CMK (cell line): ENCODE measurements at places on chromosomes 3 and 15.

DNA sequence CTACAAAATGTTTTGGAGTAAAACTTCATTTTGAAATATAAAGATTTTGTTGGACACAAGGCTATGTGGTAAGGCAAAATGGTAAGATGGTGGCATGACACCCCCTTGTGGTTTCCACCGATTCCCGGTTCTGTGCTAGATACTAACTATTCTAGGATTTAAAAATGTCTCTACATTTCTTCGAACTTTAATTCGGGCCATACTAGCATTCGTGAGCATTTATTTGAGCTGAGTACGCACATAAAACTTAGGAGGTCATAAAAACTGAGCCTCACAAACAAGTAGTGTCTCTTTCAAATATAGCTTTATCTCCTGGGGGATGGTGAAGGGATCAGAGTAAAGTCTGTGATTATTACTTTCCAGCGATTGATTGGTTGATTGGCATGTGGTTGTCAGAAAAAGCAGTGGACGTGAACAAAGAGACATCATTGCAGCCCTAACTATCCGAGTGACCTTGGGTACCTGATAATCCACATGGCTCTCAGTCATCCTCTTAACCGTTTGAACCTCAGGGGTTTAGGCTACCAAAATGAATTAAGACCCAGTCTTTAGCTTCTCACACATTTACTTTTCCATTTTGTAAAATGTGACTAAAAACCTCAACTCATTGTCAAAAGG is 1.1 kb upstream of the ZNF639 start:
- no peak for DNase-seq

DNA sequence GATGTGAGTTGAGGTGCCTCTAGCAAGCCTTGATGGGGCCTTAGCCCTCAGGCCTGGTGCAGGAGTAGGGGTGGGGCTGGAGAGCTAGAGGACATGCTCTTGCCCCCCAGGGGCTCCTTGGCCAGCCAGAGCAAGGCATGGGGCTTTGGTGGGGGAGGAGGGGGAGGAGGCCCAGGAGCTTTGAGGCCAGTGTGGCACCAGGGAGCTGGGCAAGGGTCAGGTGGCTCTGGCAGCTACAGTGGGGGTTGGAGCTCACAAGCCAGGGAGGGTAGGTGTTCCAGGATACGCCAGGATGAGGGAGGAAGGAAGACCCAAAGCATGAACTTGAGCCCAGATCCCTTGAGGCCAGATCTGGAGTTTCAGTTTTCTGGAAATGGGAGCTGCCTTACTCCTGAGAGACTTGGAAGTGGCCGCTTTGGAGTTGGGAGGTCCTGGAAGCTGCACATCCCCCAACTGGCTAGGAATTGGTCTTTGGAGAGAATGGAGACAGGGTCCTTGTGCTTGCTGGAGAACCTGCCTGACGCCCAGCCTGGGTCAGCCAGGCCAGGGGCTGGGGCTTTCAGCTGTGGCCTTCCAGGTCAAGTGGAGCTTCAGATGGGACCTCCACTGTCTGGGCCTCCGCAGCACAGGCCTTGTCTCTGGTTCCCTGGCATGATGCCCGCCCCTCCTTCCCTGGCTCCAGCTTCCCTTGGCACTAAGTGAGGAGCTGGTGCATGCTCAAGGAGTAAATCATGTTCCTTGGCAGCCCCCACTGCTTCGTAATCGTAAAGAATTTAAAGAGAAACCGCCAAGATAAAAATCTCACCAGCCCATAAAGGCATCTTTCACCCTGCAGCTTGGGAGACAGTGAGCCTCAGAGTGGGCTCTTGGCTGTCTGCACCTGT is 8.7 kb downstream of the SEMA3F start:
- DNase-seq: no peak

GRCh38 chr3:152382312-152383135 is 113.8 kb downstream of the MBNL1 start:
- no peak for DNase-seq

DNA sequence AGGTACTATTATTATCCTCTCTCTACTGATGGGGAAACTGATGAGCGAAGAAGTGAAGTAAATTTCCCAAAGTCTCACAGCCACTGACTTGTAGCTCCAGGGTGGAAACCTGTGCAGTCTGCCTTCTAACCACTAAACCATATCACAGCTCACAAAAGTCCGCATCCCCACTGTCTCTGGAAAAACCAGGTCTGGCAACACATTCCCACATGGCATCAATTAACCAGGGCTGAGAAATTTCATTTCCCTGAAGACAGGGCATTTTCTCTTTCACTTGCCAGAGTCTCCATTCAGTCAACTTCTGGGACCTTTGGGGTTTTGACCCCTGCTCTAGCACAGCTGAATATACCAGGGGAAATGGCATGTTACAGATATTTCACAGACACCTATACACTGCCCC is 26.5 kb downstream of the FBXO40 start:
- no peak for DNase-seq

DNA sequence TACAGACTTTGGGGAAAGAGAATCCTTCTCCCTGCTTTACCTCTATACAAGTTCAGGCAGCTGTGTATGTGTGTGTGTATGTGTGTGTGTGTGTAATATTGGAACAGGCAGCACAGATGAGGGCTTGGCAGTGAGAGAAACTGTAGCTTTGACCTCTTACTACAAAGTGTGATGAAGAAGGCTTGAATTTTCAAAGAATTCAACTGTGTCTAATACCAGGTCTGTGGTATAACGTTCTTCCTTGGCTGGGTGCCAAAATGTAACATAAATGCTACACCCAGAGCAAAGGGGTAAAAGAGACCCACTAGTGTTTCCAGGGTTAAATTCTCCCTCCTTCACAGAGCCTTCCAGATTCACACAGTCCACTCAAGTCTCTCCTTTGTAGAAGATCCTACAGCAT is 51.1 kb downstream of the CHST2 start:
- no peak for DNase-seq

DNA sequence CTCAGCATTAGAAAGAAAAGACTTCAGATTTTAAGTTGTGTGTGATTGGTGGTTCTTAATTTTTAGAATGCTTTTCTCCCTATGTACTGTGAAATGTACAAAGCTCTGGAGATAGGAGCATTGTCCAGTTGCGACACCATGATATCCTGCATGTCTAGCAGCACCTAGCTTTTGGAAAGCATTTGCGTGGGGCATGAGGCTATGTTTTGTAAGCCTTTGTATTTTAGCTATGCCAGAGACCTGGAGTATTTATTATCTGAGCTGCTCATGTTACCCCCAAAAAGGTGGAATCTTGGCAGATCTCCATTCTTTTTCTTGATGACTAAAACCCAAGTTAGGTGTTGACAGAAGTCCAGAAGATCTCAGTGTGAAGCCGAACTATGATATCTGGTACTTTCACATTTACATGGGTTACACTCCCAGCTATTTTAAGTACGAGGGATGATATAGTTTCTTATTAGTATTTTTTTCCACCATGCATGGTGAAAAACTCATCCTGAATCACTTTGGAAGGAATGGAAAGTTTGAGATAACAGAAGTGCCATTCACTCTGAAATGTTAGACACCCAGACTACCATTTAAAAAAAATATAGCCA is 126.7 kb upstream of the SAMMSON start:
- DNase-seq: no peak

GRCh38 chr3:12727481-12727880 is 31.6 kb downstream of the TMEM40 start:
- no peak for DNase-seq

- no peak for DNase-seq
Observed at GRCh38 chr3:66303491-66303901, 82.7 kb downstream of the SLC25A26 start.

DNA sequence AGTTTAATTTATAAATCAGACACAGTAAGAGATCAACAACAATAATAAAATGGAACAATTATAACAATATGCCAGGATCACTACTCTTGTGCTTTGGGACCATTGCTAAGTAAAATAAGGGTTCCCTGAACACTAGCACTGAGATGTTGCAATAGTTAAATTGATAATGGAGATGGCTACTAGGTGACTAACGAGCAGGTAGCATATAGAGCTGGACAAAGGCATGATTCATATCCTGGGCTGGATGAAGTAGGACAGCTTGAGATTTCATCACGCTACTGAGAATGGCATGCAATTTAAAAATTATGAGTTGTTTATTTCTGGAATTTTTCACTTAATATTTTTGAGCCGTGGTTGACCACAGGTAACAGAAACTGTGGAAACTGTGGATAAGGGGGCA is 20.7 kb upstream of the MYZAP start:
- DNase-seq: no peak

- DNase-seq: no peak
Observed at GRCh38 chr3:177195242-177195991, 1.9 kb downstream of the TBL1XR1 start.

GRCh38 chr3:150223558-150223957 is 184.5 kb upstream of the TSC22D2 start:
- DNase-seq: no peak

DNA sequence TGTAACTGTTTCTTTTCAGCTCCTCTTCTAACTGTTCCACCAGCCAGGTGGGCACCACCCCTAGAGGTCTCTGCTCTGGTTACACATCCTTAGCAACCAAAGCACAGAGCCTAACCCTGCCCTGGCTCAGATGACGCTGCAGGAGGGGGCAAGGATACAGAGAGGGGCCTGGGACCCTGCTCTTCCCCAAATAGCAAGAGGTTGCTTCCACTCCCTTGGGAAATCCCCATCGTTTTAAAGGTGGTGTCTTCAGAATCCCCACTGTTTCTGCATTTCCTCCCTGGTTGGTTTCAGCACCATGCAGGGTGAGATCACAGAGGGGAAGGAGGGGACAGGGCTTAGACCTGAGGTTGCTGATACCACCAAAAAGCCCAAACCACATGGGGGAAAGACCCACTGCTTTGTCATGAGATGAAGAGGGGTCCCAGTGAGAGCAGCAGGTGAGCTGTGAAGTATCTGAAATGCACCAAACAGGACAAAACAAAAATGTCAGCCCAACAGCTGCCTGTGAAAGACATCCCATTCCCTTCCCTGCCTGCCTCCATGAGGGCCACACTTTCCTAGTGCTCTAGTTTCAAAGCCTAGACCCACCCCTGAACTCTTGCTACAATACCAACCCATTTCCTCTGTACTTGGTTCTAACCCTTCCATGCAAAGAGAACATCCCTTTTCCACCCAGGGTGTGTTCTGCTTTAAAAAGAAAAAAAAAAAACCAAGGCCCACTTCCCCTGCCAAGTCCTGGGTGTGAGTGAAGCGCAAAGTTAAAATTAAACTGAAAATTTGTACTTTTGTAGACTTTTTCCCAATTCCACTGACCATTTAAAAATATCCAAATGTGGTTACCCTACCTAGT is 29.0 kb downstream of the ANP32A start:
- DNase-seq: no peak

DNA sequence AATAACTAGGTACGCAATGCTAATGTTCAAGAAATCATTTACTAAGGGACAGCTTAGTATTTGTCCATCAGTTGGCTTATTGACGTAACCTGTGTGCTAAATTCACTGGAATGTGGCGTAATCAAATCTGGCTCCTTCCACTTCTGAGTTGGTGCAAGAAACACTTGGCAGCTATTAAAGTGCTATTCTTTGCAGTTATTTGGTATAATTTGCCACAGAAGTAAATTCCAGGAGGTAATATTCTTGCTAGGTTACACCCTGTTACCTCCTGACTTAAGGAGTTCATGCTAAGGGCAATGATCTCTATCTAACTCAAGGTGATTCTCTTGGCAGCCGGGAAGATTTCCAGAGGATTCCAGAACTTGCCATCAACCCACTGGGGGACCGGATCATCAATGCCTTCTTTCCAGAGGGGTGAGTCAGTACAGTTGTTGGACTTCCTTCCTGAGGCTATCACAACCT is 25.5 kb downstream of the CHP1 start:
- no peak for DNase-seq

DNA sequence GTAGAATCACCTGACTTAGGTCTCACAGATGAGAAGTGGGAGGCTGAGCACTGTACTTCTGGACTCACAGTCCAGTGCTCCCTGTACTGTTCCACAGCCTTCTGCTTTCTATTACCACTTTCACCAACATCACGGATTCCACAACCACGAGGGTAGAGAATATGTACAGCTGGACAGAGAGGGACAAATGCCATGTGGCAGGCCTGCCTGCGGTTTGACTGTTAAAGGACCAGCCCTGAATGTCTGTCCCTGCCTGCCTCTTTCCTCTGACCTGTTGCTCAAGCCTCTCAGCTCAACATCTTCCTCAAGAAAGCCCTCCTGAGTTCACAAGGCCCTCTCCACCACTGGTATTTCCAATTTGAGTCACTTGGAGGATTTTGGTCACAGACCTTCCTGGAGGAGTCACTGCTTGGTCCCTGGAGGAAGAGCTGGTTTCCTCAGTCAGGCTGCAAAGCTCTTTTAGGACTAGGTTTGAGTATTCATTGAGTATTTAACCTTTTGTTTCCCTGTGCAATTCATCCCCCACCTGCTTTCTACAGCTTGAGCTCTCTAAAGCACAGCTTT is 49.1 kb downstream of the RAB11A start:
- DNase-seq: no peak

GRCh38 chr15:70053716-70054229 is 43.9 kb downstream of the TLE3 start:
- DNase-seq: no peak

GRCh38 chr3:30676424-30677346 is 70.3 kb downstream of the TGFBR2 start:
- DNase-seq: no peak

GRCh38 chr15:31399544-31400171 is 73.0 kb downstream of the KLF13 start:
- no peak for DNase-seq

DNA sequence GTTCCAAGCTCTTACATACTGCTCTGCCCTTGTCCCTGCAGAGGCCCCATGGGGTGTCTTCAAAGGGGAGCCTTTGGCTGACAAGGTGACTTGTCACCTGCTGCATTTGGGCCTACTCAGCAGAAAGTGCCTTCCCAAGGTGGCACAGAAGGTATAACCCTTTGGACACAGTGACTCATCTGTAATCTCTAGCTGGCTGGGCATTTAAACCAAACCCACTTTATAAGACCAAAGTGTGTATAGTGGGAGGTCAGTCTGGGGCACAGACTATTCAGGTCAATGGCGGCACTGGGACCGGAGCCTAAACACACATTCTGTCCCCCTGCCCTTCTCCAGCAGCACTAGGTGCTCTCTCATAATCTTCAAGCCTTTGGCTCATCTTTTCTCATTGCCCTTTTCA is 35.1 kb downstream of the GJD2 start:
- no peak for DNase-seq

- no peak for DNase-seq
Observed at GRCh38 chr15:57796146-57796545, 89.6 kb downstream of the POLR2M start.

- no peak for DNase-seq
Observed at GRCh38 chr3:146493221-146493620, 23.9 kb upstream of the PLSCR2 start.

GRCh38 chr15:39880718-39881387 is 39.2 kb downstream of the GPR176 start:
- DNase-seq: no peak

DNA sequence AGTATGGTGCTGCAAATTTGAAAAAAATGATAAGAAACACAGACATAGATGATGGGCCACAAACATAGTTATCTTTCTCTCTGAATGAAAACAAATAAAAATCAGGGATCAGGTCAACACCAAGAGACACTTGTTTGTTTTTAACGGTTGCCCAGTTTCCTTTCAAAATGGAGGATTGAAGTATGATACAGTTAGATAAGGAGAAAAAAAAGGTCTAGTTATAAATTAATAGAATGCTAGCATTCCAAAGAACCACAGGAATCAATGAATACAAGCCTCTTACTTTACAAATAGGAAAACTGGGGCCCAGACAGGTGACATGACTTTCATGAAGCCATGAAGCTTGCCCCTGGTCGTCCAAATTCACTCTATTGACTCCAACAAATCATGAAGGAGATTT is 305.1 kb downstream of the ZNF621 start:
- no peak for DNase-seq

GRCh38 chr15:39720621-39721611 is 61.7 kb downstream of the FSIP1 start:
- peak; percentile 67 for DNase-seq
